ENCODE measurements at places on chromosomes 4 and X.

DNA sequence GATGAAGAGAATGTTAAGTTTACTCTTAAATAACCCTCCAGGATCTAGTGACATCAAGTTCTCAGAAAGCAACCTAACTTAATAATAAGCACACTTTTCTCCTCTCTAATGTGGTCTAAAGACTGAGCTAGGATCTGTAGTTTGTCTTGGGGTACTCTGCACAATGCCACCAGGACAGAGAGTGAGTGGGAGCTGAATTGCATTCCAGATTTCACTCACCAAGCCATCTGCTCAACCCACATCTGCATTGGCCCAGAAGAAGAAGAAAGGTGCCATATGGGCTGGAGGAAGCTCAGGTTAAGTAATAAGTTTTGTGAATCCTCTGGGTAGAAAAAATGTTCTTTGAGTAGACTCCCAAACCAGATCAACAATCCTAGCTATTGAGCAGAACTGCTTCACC, 384.6 kb downstream of the PPP3CA start:
- no peak for DNase-seq

- DNase-seq: no peak
Observed at GRCh38 chr4:164904336-164904735, 27.4 kb downstream of the APELA start.

DNA sequence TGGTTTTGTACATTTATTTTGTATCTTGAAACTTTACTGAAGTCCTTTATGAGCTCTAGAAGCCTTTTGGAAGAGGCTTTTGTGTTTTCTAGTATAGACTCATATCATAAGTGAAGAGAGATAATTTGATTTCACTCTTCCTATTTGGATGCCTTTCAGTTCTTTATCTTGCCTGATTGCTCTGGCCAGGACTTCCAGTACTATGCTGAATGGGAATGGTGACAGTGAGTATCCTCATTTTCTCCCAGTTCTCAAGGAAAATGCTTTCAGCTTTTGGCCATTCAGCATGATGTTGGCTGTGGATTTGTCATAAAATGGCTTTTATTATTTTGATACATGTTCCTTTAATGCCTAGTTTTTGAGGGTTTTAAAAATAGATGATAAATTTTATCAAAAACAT, 1061.3 kb downstream of the STPG2 start:
- no peak for DNase-seq

GRCh38 chr4:5067908-5068307, 16.6 kb downstream of the STK32B start:
- no peak for DNase-seq

DNA sequence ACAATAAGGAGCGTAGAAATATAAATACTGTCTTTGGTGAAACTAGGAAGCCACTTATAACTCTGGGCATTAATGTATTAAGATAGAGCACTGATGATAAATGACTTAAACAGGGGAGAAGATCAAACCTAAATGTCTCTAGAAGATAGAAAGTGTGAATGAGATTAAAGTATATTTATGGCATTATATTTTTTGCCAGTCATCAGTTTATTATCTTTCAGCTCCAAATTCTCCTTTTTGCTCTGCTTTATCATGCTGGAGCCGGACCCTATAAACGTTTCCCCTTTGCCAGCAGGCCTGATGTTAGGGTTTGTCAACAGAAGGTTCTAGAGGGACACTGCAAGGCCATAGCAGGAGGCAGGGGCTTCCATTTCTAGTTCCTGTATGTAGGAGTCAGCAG, 76.4 kb downstream of the TBC1D19 start:
- DNase-seq: no peak

DNA sequence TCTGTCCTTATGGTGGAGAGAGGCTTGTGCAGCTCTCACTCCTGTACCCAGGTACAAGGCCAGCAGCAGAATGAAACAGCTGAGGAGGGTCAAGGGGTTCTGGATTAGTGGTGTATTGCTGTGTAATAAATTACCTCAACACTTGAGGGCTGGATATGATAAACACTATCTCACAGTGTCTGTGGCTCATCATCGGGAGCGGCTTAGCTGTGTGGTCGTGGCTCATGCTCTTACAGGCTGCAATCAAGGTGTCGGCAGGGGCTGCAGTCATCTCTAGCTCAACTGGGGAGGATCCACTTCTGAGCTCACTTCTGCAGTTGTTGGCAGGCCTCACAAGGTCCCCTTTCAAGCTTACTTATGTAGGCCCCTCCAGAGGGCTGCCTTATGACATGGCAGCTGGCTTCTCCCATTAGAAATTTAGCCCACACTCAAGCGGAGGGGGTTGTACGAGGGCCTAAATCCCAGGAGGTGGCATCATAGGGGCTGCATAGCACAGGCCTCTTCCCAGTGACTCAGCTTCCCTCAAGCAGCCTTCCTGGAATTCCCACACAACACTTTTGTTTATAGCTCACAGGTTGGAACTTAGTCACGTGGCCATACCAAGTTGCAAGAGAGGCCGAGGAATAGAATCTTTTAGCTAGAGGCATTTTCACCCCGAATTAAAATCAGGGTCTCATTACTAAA, 148.2 kb upstream of the RPS6KA3 start:
- DNase-seq: no peak

GRCh38 chr4:48032721-48033120, 16.1 kb downstream of the NIPAL1 start:
- no peak for DNase-seq

GRCh38 chr4:168522356-168522755, 25.5 kb downstream of the PALLD start:
- no peak for DNase-seq

GRCh38 chrX:13005661-13006473, 31.0 kb downstream of the TMSB4X start:
- DNase-seq: no peak

DNA sequence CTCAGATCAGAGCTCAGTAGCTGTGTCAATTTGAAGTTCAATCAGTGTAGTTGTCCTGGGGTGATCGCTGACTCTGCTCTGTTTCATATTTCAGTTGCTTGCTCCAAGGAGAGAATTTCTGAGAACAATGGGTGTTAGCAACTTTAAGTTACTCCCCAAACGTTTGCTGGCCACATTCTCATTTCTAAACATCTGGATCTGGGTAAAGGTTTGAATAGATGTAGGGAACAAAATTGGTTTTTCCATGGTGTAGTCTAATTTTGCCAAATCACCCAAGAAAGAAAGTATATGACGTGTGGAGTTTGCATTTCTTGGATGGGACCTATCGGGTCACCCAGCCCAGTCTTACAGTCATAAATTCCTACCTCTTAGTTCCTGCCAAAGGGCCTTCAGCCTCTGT, 103.7 kb downstream of the AKAP4 start:
- no peak for DNase-seq

- DNase-seq: no peak
Observed at GRCh38 chrX:34875204-34875603, 67.4 kb upstream of the FAM47B start.

- no peak for DNase-seq
Observed at GRCh38 chrX:153801669-153802068, 7.2 kb downstream of the SSR4 start.

- no peak for DNase-seq
Observed at GRCh38 chr4:105014234-105014633, 132.4 kb upstream of the TET2 start.

DNA sequence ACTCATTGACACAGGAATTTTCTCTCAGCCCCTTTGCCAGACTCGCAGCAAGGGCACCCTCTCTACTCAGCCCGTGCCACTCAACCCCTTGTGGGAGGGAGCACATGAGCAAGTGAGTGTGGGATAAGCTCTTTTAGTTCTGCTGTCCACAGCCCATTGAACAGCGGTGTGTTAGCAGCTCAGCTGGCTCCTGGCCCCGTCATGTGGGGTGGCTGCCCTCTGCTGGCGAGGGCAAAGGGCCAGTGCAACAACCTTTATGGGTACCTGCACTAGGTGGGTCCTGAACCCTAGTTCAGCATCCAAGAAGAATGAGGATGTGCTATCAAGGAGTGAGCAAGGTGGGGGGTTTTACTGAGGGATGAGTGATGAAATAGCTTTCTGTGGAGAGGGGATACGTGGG, 85.0 kb upstream of the ZNF81 start:
- DNase-seq: peak; percentile 57

DNA sequence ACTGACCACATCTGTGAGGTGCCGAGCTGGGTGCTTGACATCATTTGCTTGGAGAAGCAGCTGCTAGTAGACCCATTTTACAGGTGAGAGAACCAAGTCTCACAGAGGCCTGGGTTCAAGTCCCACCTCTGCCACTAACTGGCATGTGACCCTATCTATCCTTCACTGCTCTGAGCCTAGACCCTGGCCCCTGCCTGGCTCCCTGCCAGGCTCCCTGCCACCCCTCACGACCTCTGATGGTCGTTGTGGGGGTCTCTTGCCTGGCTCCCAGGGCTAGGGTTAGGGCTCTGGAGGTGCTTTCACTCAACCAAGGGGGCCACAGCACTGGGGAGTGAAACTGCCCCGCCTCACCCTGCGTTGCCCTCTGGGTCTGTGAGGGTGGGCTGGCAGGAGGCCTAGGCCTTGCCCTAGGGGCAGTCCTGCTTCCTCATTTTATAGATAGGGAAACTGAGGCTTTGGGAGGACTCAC, 7.2 kb upstream of the ADD1 start:
- no peak for DNase-seq

DNA sequence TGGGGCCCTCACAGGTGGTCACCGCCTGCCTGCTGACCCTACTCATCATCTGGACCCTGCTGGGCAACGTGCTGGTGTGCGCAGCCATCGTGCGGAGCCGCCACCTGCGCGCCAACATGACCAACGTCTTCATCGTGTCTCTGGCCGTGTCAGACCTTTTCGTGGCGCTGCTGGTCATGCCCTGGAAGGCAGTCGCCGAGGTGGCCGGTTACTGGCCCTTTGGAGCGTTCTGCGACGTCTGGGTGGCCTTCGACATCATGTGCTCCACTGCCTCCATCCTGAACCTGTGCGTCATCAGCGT, 652 bp downstream of the DRD5 start:
- DNase-seq: no peak

DNA sequence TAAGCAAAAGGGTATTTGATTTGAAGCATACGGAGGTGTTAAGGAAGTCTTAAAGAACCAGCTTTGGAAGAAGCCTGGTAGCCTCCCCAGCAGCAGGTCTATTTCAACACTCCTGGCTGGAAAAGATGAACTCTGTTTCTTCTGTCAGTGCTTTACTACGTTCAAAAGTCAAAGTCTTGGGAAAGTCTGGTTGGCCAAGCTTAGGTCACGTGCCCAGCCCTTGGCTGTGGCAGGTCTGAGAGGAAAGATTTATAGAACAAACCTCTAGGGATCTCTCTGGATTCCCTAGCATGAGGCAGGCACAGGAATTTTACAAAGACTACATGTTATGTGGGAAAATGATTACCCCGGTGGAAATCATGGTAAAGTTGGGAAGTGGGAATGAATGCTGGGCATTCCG, 8.6 kb upstream of the ARHGAP10 start:
- DNase-seq: no peak

DNA sequence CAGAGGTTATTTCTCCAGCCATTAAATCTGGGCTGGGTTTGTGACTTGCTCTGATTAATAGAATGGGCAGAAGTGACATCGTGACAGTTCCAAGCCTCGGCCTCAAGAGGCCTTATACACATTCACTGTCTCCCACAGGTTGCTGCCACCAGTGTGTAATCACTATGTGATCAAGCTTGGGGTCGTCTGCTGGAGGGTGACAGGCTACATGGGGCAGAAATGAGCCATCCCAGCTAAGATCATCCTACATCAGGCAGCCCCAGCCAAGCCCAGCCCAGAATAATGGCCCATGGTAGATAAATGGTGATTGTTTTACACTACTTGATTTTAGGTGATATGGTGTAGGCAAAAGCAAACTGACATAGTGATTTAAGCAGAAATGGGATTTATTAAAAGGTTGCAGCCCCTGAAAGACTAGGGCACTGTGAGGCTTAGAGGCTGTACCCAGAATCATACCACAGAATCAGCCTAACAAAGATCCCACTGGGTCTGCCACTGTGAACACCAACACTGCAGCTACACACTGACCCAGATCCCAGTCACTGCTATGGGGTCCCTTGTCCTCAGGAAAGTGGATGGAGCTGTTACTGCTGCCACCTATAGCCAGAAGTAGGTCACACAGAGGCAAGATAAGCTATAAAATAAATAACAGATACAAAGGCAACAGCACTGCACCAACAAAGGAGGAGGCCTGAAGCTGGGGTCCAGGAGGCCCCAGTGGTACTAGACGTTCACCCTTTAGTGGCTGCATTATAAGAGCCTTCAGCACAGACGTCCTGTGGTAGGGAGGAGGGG, 159.6 kb upstream of the RBPJ start:
- peak; percentile 50 for DNase-seq

GRCh38 chr4:119093042-119093827, 42.4 kb upstream of the MYOZ2 start:
- DNase-seq: no peak

DNA sequence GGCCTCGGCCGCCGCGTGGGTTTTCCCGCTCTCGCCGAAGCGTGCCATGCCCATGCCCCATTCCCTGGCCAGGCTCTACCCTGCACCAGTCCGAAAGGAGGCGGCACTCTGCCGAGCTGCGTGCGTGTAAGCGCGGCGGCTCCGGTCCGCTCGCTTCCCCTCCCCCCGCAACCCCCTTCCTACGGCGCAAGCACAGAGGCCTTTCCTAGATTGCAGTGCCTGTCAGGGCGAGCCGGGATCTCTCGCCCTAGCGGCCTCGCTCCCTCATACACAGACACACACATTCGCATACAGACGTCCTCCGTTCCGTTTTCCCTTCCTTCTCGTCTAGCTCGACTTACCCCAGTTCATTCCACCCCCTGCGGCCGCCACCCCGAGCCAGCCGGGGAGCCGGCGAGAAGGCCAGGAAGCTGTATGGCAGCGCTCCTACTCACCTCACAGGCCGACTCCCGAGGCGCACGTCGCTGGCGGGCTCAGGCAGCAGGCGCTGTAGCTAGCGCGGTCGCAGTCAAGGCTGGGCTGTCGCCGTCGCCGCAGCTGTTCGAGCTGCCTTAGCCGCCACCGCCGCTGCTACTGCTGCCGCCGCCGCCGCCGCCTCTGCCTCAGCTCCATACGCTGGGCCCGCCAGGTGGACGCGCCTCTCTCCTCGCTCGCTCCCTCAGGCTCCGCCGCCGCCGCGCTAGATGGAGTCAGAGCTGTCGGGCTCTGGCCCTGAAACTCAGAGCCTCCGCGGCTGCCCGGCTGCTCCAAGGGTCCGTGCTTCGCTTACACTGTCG, 615 bp downstream of the NEXMIF start:
- DNase-seq: peak; percentile 55
